ENCODE measurements at places on chromosomes 3 and 15.

DNA sequence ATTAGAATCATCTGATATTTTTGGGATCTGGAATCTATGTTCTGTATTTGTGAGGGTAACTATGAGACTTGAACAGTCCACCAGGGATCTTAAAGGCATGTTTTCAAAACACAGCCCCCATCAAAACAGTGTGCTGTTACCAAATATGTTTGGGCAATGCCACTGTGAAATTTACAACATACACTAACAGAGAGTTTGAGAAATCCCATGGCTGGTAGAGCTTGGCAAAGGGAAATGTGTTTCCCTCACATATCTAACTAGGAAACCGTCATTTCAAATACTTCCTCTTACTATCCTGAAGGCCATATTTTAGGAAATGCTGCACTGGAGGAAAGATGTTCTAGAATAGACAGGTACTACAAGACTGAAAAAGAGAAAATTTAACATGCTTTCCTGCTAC is 607.4 kb downstream of the FHIT start:
- no peak for DNase-seq

- peak; percentile 43 for DNase-seq
Observed at GRCh38 chr3:9503283-9503682, 50.3 kb downstream of the LHFPL4 start.

DNA sequence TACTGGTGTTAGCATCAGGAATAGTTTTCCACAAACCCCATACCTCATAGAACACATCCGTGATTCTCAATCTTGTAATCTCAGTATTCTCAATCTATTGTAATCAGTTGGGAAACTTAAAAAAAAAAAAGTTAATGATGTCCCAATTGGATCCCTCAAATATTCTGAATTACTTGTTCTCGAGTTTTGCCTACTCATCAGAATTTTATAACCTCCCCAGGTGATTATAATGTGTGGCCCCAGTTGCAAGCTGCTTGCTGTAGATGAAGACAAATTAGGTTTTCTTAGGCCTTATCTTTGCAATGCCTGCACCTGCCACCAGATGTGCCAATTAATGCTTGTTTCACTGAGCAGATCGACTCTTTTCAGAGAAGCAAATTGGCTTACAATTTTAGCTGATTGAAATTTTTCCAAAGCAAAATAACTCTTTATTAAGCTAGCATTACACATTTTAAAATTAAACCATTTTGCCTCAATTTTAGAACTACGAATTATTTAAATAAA is 19.0 kb upstream of the DIPK2A start:
- DNase-seq, result no peak

GRCh38 chr3:68045976-68046375 is 391.6 kb upstream of the SUCLG2 start:
- DNase-seq, result no peak

DNA sequence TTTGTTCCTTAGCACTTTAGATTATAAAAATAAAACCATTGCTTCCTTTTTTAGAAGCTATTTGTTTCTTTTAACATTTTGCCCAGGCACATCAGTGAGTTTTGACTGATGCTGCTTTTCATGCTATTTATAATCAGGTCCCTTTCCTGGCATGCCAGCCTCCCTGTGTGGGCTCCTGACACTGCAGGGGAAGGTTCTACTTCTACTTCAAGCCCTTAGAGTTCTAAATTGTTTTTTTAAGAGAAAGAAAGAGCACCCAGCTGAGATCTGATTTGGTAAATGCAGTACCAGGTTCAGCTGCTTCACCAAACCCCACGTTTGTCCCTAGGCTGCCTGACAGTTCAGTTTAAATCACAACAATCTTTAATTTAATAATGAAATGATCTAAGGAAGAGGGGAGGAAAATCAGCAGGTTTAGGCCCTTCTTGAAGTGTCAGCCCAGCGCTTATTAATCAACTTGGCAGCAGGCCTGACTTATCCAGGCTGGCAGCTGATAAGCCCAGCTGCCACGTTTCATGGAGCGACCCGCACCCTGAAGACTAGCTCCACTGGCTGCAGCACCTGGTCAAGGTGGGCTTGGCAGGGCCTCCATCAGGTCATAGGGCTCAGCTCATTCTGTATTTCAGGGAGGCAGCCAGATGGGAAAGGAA is 29.0 kb downstream of the HGD start:
- no peak for DNase-seq

GRCh38 chr3:71876135-71877105 is 91.5 kb upstream of the PROK2 start:
- DNase-seq, result no peak

- DNase-seq, result no peak
Observed at GRCh38 chr15:99454941-99455788, 110.6 kb upstream of the MEF2A start.

DNA sequence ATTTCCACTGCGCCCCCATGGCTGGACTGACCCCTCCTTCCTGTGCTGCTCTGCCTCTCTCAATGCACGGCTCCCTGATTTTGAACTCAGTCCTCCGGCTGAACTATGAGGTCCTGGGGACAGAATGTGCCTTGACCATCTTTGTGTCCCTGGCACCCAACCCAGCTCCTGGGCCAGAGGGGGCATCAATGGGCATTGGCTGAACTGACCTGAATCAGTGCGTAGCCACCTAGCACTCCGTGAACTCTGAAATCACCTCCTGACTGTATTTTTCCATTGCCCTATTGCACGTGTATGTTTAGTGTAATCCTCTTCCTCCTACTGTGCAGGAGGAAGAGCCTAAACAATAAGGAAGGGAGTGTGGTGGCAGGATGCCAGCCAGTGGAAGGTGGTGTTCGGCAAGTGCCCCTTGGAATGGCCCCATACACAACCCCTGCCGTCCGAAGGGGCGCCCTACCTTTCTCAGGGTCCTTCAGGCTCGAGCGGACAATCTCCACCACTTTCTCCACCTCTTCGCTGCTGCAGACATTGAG is 33.5 kb downstream of the BDH1 start:
- no peak for DNase-seq

GRCh38 chr3:10354361-10355015 is 33.6 kb upstream of the SEC13 start:
- no peak for DNase-seq

All from immature natural killer cell (primary cell).